ENCODE measurements at places on chromosomes 2 and 18.

DNA sequence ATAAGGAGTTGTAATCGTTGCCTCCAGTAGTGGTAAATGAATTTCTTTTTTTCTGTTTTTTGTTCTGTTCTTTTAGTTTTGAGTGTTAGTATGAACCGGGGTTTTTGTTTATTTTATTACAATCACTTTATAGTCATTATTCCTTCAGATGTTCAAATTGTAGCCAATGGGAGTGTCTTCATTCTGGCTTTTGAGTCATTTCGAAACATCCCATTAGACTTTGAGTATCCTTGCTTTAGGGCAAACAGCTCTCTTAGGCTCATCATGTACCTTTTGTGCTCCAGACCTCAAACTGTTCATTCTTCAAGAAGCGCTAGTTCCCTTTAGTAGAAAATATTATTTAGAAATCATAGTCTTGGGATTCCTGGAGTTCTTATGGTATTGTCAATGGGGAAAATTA lies 54.2 kb upstream of the PAX3 start:
- no peak for DNase-seq

GRCh38 chr2:231693956-231694355 lies 14.4 kb upstream of the PTMA start:
- DNase-seq, result no peak

DNA sequence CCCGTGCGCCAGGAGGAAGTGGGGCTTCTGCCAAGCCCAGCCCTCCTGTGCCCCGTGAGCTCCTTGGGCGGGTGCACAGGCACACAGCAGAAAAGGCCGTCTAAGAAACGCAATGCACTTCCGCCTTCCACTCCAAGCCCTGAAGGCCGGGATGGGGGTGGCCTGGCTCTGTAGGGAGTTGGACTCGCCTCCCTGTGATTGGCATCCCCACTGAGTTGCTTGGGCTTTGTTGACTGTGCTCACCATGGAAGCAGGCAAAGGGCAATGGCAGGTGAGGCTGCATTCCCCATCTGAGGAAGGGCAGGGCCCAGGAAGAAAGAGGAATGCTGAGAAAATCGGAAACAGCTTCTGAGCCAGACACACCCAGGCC lies 66.8 kb downstream of the CRACDL start:
- DNase-seq, result peak; percentile 24

DNA sequence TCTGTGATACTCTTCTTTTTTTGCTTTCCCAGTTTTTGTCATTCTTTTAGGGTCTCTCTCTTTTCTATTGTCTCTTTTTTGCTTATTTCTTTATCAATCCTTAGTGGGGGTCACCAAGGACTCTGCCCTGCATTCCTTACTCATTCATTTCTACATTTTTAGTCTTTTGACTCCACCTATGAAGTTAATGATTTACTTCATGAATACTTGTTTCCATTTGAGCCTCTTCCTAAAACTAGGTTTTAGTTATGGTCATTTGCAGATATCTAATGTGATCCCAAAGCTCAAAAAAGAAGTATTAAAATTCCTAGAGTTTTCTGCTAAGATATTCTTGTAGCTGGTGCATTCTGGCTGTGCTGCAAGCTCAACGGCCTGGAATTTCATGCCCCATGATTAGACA lies 149.3 kb upstream of the AQP4 start:
- DNase-seq, result no peak

DNA sequence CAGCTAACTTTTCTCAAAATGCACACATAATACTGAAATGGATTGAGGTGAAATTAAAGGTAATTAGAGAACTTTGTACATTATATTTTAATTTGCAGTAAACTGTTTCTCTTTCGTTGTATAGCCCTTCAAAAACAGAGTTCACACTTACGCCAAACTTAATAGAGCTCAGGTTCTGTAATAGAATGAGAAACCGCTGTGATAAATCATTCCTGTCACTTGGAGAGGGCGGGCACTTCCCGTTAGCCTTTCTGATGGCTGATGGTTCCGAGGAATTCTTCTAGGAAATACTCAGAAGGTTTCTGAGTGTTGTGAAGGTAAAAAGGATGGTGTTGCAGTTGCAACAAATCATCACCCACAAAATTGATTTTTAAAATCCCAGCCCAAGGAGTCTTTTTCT lies 155.8 kb upstream of the ALKAL2 start:
- no peak for DNase-seq
